Nephron progenitor cell (in vitro differentiated cells): ENCODE measurements at places on chromosomes 12 and 14.

DNA sequence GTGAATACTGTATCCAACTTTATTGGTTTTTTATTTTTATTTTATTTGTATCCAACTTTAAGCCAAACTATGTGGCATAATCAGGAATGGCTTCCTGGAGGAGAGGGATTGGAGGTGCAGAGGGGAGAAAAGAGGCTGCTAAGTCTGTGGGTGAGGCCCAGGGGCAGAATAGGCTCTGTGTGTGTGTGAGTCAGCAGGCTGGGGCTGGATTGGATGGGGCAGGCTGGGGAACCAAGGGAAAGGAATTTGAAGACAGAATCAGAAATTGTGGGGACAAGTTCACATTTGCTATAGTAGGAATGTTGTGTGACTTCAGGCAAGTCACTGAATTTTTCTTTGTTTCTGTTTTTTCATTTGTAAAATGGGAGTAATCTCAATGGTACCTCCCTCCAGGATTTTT lies 12.8 kb upstream of the RILPL1 start:
- DNase-seq, result no peak

- no peak for DNase-seq
Measured at GRCh38 chr12:102463659-102464249, 16.6 kb downstream of the IGF1 start.

DNA sequence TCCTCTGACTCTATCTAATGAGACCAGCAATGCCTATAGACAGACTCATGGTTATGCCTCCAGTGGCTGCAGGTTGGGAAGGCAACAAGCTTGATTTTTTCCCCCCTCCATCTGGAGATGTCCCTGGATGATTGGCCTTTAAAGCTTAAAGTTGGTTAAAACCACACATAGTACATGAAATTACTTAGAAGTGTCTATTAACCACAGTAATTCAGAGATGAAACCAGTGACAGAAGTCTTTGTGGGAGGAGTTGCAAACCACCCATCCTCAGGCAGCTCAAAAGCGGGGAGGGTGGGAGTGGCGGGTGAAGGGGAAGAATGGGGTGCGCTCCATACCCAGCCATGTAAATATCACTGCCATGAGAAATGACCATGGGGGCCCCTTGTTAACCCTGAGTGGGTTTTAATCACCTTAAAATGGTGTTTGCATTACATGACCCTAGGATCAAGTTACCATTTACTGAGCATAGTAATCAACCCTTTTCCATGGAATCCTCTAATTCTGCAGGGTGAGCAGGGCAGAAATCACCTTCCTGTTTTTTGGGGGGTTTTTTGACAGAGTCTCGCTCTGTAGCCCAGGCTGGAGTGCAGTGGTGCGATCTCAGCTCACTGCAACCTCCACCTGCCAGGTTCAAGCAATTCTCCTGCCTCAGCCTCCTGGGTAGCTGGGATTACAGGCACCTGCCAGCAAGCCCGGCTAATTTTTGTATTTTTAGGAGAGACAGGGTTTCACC lies 133.5 kb downstream of the FOXN3 start:
- no peak for DNase-seq

GRCh38 chr12:110349514-110350151 lies 53.9 kb downstream of the ANAPC7 start:
- DNase-seq, result no peak

DNA sequence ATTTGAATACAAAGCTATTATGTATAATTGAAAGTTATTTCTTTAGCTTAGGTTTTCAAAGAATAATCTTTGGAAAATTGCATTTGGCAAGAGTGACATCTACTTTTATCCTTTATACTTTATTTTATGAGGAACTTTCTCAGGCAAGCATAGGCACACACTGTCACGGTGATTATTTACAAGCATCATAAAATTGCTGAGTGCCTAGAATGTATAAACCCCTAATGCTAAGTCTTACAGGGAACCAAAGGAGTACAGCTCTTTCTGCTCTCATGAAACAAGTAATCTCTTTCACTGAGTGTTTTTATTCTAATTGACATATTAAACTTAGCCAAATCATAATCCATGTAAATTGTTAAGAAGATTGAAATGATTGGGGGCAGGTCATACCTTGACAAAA lies 154.9 kb downstream of the FSCB start:
- DNase-seq, result no peak

DNA sequence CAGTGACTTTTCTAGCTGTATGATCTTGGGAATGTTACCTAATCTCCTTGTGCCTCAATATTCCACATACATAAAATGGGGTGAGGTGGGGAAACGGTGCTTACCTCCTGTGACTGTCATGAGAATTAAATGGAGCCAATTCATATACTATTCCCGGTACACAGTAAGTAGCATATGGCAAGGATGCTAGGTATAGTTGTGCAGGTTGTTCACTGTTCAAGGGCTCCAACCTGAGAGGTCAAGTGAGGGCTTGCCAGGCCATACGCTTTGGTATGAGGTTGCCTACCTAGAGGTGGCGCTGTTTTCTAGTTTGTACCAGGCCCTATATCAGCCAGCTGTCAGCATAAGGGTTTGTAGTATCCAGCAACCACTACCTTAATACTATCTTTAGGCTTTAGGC lies 3.6 kb upstream of the BATF start:
- no peak for DNase-seq

GRCh38 chr14:68210729-68211299 lies 391.2 kb downstream of the RAD51B start:
- DNase-seq, result no peak
